Hematopoietic multipotent progenitor cell treated with erythropoietin and hydrocortisone succinate and interleukin-3 and kit ligand, for 8 days (in vitro differentiated cells): ENCODE measurements at places on chromosomes 11 and 22.
A peak's percentile ranks its signal among the peaks of the same experiment; 100 is the strongest.

DNA sequence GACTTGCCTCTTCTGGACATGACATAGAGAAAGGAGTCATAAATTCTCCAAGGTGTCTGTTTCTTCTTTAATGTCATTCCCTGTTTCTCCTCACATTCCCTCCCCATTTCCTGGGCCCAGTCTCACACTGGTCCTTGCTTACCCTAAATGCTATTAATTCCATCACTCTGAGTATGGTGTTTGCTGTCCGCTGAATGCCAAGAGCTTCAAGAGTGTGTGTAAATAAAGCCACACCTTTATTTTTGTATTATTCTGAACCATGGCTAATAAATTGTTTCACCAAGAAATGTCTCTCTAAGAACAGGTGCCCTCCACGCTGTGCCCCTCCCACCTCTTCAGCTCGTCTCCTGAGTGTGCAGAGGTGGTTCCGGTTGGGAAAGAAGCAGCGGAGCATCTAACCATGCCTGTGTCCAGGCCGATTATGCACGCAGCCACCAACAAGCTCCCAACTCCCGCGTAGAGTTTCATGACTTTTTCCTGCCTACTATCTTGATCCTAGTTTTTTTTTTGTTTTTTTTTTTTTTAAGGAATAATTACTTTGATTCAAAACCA is 8.6 kb downstream of the TMEM121B start:
- DNase-seq = no peak

DNA sequence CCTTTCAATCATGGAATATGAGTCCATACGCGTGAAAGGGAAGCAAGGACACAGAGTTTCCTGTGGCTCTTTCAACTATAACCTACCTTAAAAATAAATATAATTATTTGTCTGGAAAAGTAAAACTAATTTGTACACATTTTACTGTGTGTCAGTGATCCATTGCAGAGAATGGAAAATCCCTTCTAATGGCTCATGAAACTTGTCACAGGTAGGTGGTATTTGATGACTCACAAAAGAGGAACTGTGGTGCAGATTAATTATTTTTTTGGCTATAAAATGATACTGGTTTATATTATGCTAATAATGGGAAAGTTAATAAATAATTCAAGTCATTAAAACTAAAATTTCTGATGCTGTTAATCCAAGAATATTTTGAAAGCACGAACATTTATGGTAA is 792.2 kb downstream of the METTL15 start:
- DNase-seq = no peak

- DNase-seq = peak; percentile 22
Measured at GRCh38 chr22:22450343-22450839, 58.2 kb downstream of the ZNF280B start.

DNA sequence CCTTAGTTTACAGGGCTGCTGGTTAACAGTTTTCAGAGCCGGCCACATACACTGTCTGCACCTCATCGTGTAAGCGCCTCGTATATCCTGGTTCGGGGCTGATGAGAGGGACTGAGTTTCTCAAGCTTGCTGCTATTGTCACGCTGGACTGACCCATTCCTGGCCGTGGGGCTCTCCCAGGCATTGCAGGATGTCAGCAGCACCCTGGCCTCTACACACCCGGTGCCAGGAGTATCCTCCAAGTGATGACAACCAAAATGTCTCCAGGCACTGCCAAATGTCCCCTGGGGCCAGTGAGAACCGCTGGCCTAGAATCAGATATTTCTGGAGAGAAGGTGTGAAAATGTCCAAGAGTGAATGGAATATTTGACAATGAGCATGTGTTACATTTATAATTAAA is 82.8 kb downstream of the ST3GAL4 start:
- DNase-seq = no peak

DNA sequence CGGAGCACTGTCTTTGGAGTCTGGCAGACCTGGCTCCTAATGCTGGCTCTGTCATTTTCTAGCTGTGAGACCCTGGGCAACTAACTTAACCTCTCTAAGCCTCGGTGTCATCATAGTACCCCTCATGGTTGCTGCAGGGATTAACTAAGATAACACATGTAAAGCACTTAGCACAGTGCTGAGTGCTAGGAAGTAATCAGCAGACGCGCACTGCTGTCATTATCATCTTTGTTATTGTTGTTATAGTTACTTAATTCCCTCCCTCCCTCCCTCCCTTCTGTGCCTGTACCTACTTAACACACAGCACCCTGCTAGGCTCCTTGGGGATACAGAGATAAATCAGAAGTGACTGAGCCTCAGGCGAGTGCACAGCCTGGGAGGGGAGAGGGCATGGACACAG is 104.7 kb upstream of the PITPNB start:
- no peak for DNase-seq

- DNase-seq = no peak
Measured at GRCh38 chr11:17721242-17721999, 2.0 kb downstream of the MYOD1 start.

- DNase-seq = no peak
Measured at GRCh38 chr11:43548916-43549315, 131.6 kb upstream of the HSD17B12 start.

- DNase-seq = no peak
Measured at GRCh38 chr11:18313965-18314763, 7.8 kb downstream of the HPS5 start.

GRCh38 chr11:92797874-92798273 is 171.6 kb upstream of the MTNR1B start:
- no peak for DNase-seq

DNA sequence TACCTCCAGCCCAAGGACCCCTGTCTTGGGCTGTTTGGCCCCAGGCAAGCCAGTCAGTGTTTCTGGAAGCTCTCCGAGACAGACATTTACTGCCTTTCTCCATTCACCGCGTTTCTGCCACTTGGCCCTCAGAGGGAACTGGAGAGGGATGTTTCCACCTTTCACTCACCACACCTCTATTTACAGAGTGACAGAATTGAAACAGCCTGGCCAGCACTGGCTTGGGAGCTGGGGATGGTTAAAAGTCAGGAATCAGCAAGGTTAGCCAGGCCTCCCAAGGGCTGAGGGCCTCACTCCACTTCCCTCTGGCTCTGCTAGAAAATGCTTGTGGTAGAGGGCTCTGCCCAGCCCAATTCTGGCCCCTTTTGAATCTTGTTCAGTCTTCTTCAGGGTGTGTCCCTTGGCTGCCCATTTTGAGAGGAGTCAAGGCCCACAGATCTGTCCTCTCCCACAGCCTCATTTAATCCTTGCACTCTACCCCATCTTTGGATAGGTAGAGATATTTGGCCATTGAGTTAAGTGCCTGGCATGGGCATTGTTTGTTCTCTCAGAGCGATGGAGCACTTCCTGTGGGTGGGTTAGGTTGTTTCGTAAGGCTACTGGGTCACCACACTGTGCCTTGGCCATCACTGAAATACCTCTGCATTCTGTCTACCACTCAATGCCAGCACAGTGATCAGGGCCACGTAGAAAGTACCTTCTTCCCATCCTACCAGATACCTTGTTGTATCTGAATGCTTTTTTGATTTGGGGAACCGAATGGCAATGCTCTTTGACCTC is 119.2 kb downstream of the MICAL2 start:
- DNase-seq = no peak

DNA sequence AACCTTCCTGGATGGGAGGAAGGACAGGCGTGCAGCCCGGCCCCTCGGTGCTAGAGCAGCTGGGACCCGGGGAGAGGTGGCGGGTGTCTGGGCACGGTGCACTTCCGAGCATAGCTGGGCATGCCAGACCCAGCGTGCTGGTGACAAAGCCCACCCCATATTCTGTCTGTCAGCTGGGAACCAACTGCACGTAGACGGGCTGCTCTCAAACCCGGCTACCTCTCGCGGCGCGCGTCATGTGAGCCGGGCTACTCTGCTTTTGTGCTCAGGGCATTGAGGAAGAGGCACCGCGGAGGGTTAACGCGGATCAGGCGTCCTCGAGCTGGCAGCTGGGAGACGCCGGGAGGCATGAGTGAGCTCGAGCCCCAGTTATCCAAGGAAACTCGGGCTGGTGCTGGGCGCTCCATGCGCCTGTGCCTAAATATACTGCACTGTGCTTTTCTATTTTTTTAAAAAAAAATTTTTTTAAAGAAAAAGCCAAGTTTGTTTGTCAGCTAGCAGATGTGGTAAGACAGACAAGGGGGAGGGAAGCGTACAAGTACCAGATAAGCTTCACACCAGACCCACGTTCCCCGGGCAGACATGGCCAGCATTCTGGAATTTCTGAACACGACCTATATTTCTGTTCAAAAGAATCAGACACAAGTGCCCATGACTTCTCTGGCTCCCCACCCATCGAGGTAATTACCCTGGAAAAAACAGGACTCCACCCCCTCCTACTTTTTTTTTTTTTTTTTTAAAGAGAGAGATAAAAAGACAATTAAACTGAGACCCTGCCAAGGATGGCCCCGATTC is 425.6 kb downstream of the SHANK2 start:
- no peak for DNase-seq

- DNase-seq = peak; percentile 44
Measured at GRCh38 chr22:50530580-50530876, 716 bp upstream of the TYMP start.

GRCh38 chr11:62449451-62449851 is 30.6 kb downstream of the SCGB1A1 start:
- no peak for DNase-seq

DNA sequence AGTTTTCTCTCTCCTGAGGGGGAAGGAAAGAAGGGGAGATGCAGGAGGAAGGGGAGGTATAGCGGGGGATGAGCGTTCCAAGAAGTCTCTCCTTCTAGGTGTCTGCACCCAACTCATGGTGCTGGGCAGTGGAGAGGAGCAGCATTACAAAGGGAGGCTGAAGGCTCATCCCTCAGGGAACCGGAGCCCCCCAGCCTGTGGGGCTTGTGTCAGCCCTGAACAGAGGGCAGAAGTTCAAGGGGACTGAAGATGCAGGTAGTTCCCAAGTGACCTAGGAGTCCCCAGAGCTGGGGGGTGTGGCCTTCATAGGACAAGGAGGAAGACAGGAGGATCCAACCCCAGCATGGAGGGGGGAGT is 1.8 kb downstream of the C11orf68 start:
- DNase-seq = no peak

GRCh38 chr11:115891581-115891980 is 387.4 kb upstream of the CADM1 start:
- DNase-seq = no peak
